ENCODE measurements at places on chromosomes 1 and 21.

GRCh38 chr1:223628233-223629125, 37.0 kb downstream of the CAPN8 start:
- DNase-seq = no peak

DNA sequence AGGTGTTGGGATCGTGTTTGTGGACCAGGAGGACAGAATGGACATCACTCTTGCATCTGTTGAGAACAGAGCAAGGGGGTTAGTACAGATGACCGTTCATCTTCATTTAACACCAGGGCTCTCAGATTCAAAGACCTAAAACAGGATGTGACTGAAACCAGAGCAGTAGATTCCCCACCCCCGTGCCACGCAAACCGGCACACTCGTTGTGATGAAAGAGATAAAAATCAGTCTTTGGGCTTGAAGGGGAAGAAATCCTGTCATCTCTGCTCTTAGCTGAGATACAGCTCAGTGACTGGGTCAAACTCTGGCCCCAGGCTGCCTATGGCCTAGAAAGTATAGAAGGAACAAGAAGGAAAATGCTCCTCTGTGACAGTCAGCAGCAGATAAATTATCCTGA, 146.2 kb upstream of the KRTAP19-8 start:
- DNase-seq = no peak

GRCh38 chr1:19329188-19329587, 17.1 kb downstream of the SLC66A1 start:
- DNase-seq = no peak

DNA sequence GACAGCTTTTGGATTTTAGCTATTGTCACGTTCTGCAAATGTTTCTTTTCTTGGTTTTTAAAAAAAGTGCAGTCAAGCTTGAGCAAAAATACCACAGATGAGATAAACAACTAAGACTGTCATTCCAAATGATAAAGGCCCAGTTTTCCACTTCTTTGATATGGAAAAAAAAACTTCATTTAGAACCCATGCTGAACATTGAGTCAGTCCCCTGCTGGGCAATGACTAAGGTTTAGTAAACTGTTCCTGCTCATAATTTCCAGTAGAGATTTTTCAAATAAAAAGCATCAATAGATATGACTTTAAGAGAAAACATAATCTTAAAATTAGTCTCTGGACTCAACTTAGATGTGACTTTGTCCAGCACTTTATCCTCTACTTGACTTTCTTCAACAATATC, 167.9 kb upstream of the C8B start:
- DNase-seq = no peak

GRCh38 chr21:32484706-32485380, 72.3 kb downstream of the EVA1C start:
- no peak for DNase-seq

- DNase-seq = no peak
Observed at GRCh38 chr21:36613059-36613458, 85.9 kb upstream of the SIM2 start.

- no peak for DNase-seq
Observed at GRCh38 chr1:107474877-107475612, 334.2 kb downstream of the NTNG1 start.

DNA sequence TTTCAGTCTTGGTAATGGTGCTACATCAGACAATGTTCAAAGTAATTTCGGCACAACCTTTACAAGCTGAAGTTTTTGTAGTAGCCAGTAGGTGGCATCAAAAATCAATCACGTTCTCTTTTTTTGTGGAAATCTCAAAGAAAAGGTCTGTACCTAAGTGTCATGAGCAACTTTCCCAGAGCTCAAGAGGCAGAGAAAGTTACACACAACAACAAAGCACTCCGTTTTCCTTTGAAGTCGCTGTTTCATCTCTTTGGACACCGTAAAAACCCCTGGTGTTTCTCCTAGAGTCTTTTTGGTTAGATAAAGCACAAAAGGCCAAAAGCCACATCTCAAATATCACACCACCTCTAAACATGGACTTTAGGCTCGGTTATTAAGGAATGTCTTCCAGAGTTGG, 131.6 kb downstream of the LHX8 start:
- DNase-seq = no peak

DNA sequence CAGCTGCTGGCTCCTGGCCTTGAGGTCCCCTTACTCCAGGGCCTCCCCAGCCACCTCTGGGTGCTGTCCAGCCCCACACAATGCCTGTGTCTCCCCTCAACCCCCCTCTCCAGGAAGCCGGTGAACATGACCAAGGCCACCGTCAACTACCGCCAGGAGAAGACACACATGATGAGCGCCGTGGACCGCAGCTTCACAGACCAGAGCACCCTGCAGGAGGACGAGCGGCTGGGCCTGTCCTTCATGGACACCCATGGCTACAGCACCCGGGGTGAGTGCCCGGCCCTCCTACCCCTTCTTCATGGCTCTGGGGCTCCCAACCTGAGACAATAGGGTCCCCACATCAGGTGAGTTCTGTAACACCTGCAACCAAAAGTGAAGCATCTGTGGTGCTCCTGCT, 55.4 kb downstream of the PTPRU start:
- DNase-seq = no peak

DNA sequence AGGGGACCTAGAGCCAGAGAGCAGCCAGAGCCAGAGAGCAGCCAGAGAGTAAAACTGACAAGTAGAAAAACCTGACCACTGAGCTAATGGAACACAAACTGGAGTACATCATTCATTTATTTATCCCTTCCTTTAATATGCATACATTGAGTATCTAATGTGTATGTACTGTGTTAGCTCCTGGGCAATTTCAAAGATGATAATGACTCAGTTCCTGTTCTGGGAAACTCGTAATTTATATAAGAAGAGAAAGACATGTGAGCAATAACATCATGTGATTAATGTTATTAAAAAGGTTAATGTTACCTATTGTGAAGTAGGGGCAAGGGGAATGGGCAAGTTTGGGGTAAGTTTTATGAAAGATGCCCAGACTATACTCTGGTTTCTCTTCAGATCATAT, 199.9 kb downstream of the TNR start:
- DNase-seq = no peak

GRCh38 chr1:30362603-30362990, 360.8 kb downstream of the MATN1 start:
- DNase-seq = no peak

- DNase-seq = no peak
Observed at GRCh38 chr21:37639756-37640155, 273.2 kb downstream of the DYRK1A start.

DNA sequence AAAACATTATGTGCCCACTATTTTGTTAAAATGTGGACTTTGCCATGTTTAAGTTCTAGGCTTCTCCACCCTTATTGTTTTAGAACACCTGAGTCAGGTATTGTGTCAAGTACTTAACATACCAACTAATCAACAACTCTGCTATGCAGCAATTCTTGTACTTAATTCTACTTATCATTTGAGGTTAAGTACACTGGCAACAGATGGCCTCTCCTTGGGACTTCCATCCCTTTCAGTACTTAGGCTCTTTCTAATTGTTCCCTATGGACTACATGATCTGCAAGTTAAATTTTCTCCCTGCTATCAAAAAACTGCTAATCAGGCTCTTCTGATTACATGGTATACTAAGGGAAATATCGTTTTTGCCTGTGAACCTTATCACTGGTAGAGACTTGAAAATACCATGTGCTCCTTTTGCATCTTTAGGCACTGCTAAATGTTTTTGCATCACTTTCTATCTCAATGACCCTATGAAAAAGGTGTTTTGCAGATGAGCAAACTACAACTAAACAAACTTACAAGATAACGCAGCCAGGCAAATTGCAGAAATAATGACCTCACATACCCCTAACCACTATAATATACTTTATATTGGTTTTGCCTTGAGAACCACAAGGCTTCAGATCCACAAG, 18.9 kb downstream of the SFPQ start:
- no peak for DNase-seq

DNA sequence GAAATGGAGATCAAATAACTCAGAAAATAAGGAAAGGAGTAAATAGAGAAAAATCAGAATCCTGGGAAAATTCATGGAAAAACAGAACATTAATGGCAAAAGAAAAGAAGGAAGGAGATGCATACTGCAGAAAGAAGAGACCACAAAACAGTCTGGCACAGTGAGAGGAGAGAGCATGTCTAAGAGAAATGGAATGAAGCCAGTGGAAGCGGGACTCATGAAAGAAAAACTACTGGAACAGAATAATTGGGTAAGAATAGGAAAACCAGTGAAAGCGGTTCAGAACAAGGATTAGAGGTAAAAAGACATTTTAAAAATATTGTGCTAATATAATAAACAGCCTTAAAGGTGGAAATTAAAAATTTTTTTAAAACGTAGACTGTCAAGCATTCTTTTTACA, 93.6 kb upstream of the GREM2 start:
- DNase-seq = no peak

GRCh38 chr1:203519053-203519840, 25.3 kb downstream of the OPTC start:
- no peak for DNase-seq

GRCh38 chr1:38151399-38151798, 104.8 kb upstream of the POU3F1 start:
- DNase-seq = no peak

GRCh38 chr1:93965256-93965655, 56.0 kb upstream of the GCLM start:
- DNase-seq = no peak

DNA sequence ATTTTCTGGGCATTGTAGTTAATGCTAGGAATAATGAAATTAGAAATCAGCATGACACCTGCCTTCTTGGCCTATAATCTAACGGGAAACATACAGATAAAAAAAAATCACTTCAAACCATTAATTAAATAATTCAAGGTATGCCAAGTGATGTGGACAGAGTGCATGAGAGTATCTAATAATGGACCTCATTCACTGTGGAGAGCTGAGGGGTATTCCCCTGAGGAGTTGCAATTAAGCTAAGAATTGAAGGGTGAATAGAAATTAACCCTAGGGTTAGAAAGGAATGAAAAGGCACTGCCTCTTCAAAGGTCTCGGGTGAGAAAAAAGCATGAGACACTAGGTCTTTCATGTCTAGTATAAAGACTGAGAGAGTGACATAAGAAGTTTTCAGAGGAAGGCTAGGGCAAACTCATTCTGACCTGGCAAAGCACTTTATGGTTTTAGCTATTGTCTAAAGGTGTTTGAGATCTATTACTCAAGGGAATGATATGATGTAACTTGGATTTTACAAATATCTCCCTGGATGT, 466.1 kb downstream of the KCNT2 start:
- no peak for DNase-seq

- no peak for DNase-seq
Observed at GRCh38 chr1:118047006-118047649, 117.6 kb downstream of the WDR3 start.

All from stimulated activated CD8-positive, alpha-beta memory T cell treated with anti-CD3 and anti-CD28 coated beads, Interleukin-2, amount 100 ng/mL, for 1 hour (primary cell).